Cardiac fibroblast (primary cell): ENCODE measurements at places on chromosomes 13 and 19.

- no peak for DNase-seq
These were observed 25.7 kb downstream of the CNMD start for GRCh38 chr13:52713894-52714293.

DNA sequence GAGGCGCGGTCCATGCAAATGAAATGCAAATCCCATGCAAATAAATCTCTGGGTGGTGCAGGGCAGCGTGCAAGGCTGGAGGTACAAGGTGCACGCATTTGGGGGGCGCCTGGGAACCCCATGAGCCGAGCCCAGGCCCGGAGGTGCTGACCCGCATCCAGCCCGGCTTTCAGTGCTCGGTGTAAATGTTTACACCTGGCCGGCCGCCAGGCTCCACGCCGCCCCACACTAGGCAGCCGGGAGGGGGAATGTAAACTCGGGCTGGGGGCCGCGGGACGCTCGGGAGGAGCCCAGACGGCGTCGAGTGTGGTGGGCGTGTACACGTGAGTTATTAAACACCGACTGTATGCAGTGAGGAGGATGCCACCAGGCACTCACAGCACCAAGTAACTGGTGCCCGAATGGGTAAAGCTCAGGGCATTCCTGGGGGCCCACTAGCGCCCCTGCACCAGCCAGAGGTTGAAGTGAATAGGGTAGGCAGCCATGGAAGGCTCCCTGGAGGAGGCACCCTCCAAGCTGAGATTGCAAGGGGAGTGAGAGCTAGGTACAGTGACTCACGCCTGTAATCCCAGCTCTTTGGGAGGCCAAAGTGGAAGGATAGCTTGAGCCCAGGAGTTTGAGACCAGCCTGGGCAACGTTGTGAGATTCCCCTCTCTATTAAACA, 17.2 kb downstream of the FUT6 start:
- no peak for DNase-seq

GRCh38 chr19:50889638-50890037, 16.4 kb downstream of the KLK2 start:
- no peak for DNase-seq

DNA sequence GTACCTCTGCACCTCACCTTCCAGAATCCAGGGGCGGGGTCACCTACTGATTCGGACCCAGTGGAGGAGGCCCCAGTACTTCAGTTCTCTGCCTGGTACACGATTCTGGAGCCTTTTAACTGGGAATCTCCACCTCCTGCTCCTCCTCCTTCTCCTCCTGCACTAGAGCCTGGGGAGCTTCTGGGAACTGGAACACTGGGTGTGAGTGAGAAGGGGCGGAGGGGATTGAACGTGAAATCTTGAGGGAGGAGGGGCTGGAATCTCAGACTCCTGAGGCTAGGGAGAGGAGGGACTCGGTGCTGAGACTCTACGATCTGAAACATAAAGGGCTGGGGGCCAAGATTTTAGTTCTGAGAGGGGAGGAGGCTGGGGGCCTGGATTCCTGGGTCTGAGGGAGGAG, at the start of gene KLK8:
KLK8 (minus strand) TSS at position 90 of the 400 bp plus-strand sequence. CDS start 437 bp downstream, outside the sequence.
- DNase-seq: no peak

DNA sequence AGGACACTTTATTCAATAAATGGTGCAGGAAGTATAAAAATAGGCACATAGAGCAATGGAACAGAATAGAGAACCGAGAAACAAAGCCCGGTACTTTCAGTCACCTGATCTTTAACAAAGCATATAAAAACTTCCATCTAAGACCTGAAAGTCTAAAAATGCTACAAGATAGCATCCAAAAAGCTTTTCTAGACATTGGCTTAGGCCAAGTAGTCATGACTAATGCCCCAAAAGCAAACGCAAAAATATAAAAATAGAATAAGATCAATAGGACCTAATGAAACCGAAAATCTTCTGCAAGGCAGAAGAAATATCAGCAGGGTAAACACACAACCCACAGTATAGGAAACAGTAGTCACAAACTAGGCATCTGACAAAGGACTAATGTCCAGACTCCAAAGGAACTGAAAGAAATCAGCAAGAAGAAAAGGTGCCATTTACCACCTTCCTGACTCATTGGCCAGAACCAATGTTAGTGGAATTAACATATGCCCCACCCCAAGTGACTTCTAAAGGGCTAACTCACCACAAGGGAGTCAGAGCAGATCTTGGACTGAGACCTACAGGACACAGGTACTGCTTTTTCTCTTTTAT, 40.8 kb upstream of the CEACAM21 start:
- no peak for DNase-seq

DNA sequence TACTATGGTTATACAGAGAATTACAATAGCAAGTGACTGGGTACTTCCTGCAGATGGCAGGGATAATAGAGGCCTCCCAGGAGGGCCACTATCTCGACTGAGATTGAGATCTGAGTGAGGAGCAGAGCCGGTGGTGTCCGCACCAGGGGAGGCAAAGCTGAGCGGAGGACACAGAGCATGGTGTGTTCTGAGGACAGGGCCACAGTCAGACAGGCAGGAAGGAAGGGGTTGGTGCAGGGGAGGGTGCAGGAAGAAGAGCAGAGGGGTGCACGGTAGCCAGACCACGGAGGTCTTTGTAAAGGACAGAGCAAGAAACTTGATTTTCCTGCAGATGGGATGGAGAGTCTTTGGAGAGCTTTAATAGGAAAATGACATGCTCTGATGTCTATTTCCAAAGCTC, 152.4 kb downstream of the SHISA2 start:
- DNase-seq: no peak

- peak; percentile 11 for DNase-seq
These were observed 635.4 kb upstream of the ARGLU1 start for GRCh38 chr13:107203146-107203847.

DNA sequence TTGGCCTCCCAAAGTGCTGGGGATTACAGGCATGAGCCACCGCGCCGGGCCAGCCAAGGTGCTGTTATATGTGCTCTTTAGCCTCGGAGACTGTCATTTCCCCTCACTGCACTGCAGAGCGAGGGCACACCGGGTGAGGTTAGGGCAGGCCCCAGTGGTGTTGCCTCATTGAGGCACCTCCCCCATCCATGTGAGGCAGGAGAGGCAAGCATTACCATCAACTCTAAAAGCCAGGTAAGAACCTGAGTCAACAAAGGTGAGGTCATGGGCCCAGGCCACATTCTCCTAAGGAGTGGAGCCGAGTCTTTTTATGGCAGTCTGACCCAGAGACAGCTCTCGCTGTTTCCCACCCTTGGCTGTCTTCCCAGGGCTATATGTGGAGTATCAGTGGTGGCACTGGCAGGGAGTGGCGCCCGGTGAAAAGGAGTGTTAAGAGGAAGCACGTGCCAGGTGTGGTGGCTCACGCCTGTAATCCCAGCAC, 10.9 kb downstream of the B3GNT8 start:
- no peak for DNase-seq

DNA sequence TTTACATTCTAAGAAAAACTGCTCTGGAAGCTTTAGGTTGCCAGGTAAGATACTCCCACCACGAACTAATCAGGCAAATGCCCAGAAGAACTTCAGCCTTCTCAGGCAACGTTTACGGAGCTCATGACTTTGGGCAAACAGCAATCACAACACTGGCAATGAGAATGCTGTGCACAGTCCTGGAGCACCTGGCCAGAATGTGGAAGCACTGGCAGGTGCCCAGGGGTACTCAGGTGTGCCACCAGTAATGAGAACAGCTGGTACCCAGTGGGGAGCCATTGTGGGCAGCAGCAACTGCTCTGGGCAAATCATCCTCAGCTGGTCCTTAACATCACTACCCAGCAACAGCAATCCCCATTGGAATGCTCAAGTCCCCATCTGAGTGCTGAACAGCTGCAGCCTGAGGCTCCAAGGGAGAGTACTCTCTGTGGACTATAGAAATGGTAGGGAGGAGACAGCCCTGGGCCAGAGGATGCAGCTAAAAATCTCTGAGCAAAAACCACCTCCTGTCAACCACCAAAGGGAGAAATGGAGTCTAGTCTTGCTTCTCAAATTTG, 210.0 kb downstream of the FOXO1 start:
- no peak for DNase-seq

- peak; percentile 88 for DNase-seq
These were observed 46.7 kb downstream of the GAS6 start for GRCh38 chr13:113816946-113817859.
